ENCODE measurements at places on chromosomes 2 and 18.

DNA sequence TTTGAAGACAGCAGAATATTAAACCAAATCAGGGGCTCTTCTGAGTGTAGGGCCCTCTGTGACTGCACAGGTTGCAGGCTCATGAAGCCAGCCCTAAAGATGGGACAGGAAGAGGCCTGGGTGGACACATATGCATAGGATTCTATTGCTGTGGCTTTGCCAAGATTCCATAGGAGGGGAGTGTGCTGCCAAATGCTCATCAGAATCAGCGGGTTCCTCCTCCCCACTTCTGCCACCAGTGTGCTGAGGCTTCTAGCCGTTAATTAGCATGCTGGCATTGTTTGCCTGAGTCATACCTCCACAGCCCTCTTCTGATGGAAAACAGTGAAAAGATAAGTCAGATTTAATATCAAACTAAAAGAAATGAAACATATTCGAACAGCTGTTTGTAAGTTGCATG lies 103.9 kb upstream of the TMEFF2 start:
- DNase-seq = peak; percentile 72

- peak; percentile 74 for DNase-seq
Measured at GRCh38 chr2:190407662-190408537, at the start of gene MFSD6. Gene MFSD6, plus strand, starts transcription at chr2:190408355. Its CDS starts 27,675 bp downstream, at chr2:190436030.

DNA sequence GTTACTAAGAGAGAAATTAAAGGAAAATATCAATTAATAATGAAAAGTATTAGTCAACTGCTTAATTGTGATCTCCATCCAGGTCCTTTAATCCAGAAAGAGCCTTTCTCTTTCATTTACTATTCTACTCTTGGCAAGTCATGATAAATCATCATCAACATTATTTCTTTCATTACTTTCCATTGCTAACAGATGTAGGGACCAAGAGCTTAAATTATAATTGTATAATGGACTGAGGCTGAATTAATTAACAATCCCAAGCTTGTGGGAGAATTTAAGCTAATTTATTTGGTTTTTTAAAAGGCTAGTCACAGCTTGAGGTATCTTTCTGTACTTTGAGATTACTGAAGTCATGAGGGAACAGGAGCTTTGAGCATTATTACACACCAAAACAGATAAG lies 223.9 kb downstream of the ERBB4 start:
- DNase-seq = no peak

- no peak for DNase-seq
Measured at GRCh38 chr2:64489081-64489751, 34.9 kb upstream of the AFTPH start.

GRCh38 chr2:198715302-198715835 lies 742.4 kb downstream of the SATB2 start:
- no peak for DNase-seq

DNA sequence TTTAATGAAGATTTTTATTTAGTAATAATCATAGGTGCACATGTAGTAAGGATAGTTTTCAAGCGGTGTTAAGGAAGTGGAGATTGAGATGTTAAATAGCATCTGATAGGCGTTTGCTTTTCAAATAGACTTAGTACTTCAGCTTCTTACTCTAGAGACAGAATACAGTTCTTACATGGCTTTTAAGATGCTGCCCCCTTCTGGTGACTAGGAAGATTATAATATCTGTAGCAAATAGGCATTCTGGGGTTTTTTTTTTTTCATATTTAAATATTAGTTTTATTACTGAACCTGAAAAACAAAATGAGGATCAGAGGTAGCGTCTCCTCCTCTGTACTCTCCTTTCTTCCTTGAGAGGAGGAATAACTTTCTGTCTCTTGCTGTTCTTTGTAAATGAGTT lies 100.2 kb downstream of the AGAP1 start:
- DNase-seq = no peak

DNA sequence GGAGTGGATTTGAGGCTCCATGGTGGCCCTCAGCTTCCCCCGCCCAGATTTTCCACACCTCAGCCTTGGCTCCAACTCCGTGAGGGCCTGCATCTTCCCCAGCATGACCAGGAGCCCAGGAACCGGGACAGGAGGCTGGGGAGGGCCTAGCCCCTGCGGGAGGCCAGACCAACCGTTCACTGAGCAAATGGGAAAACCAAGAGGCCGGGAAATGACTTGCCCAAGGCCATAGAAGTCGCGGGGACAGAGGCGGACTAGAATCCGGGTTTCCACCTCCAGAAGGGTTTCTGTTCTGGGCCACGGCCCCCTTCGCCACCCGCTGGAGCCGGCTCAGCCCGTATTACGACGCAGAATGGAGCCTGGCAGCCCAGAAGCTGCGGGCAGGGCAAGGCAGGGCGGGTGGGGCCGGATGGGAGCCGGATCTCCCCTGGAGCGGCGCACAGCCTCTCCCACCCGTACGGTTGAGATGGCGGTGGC lies 7.9 kb upstream of the CRYBA2 start:
- DNase-seq = no peak

DNA sequence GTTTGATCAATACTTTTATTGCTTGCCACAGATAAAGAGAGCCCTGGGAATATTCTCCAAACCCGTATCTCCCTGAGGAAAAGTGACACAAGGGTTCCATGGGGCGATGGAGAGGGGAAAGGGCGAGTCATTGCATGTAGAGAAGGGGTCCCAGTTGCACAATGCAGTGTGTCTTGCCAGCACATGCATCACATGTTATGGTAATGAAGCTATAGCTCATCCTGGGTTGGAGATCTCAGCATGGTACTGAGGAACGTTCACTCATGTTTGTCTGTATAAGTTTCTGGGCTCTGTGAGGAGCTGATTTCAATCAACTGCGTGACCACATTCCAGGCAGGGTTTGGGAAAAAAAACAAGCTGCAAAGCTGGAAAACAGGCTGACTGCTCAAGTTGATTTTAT lies 220.7 kb upstream of the MC4R start:
- no peak for DNase-seq

GRCh38 chr2:231886071-231886681 lies 40.0 kb downstream of the NPPC start:
- no peak for DNase-seq

- DNase-seq = peak; percentile 75
Measured at GRCh38 chr2:235106874-235107639, 155.2 kb downstream of the SH3BP4 start.

GRCh38 chr2:211564441-211564840 lies 974.2 kb downstream of the ERBB4 start:
- no peak for DNase-seq

- DNase-seq = no peak
Measured at GRCh38 chr2:225938991-225939390, 539.5 kb downstream of the NYAP2 start.

DNA sequence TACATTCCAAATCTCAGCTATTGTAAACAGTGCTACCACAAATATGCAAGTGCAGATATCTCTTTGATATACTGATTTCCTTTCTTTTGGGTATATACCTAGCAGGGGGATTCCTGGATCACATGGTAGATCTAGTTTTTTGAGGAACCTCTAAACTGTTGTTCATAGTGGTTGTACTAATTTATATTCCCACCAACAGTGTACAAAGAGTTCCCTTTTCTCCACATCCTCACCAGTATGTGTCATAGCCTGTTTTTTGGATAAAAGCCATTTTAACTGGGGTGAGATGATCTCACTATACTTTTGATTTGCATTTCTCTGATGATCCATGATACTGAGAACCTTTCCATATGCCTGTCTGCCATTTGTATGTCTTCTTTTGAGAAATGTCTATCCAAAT lies 6.3 kb upstream of the CCNT2 start:
- no peak for DNase-seq

All from dorsolateral prefrontal cortex (tissue), 122 donors.